Upper lobe of left lung (tissue), 6 donors: ENCODE measurements at places on chromosomes 4 and X. TPM values are rescaled to one million over a fixed set of nuclear protein-coding genes. Genes with fewer than 3 reads are reported as not detected.

Gene ZFP92
- 3.4 TPM for total RNA-seq

Gene STAP1
- total RNA-seq, result not detected

Gene NXF2B
- total RNA-seq, result not detected

Gene CT83
- not detected for total RNA-seq

Gene PDCL2
- total RNA-seq, result not detected

Gene XKRX
- 5.5 TPM for total RNA-seq

Gene PSMD10
- total RNA-seq, result 10.7 TPM

Gene GPR143
- total RNA-seq, result 2.1 TPM

Gene CNKSR2
- 4.0 TPM for total RNA-seq

Gene CYTL1
- total RNA-seq, result 3.1 TPM

Gene FAM9C
- not detected for total RNA-seq

Gene SSX2
- total RNA-seq, result not detected

Gene MAEA
- total RNA-seq, result 75.6 TPM

Gene AWAT2
- total RNA-seq, result not detected

Gene KCNE5
- 3.4 TPM for total RNA-seq

GRCh38 chr4:101280866-101281600, 66.3 kb downstream of the PPP3CA start:
- H3K4me3 ChIP-seq, result no peak overlapping the region
- no peak overlapping the region for H3K27ac ChIP-seq
- no peaks in the 10 kb centered on the region for H3K27me3 ChIP-seq
- no peak for DNase-seq

DNA sequence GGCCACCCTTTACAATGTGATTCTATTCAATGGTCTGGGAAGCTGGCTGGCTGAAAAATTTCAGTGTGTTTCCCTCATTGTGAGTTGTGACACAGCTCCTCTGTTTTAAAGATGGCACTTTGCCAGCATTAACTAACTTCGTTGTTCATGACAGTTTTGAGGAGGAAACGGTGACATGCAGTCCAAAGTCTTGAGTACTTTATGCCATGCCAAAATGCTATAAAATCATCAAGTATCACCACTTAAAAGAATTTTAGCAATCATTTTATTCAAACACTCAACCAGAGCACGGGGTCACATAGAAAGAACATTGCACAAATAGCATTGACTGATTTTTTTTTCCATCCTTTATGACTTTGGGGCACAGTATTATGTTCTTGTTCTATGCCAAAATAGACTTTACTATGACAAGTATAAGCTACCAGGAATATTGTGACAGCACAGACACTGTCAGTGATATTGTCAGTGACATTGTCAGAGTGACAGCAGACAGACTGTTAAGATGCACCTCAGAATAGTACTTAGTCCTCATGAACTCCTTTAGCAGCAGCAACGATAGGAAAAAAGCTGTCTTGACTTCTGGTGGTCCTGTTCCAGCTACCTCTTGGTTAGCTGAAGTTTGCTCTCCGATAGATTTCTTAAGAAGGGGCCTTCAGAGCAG, 46.7 kb downstream of the CXCL13 start:
- no peaks in the 10 kb centered on the region for H3K27me3 ChIP-seq
- no peaks in the 10 kb centered on the region for H3K4me1 ChIP-seq
- no peak overlapping the region for H3K27ac ChIP-seq
- no peak overlapping the region for H3K4me3 ChIP-seq

DNA sequence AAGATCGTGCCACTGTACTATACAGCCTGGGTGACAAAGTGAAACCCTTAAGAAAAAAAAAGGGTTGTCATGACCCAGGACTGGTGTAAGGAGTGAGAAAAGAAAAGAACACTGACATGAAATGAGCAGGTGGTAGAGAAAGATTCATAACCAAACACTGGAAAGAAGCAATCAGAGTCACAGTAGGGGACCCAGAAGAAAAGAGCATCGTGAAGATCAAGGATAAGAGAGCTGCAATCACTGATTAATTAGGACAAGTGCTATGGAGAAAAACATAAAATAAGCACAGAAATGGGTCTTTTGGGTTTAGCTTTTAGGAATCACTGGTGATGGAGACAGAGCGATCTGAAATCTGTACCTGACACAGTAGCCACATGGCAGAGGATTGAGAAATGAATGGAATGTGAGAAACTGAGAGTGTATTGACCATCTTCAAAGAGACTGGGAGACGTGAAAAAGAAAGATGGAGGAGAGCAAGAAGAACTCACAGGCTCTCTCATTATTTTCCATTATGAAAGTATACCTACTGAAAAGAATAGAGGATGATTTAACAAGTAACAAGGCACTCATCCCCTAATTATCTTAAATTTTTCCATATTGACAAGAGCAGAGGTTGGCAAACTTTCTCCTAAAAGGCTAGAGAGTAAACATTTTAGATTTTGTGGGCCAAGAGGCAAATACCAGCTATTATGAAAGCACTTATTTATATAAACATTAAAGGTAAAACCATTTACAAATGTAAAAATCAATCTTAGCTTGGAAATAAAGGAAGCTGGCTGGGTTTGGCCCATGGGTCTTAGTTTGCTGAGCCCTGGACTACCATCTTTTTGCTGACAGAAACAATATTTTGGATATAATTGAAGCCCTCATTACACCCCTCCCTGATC, 7.3 kb downstream of the TMEM154 start:
- H3K27me3 ChIP-seq, result no peaks in the 10 kb centered on the region
- DNase-seq, result no peak
- H3K36me3 ChIP-seq, result no peaks in the 10 kb centered on the region

GRCh38 chrX:154321594-154321993, 26.0 kb downstream of the TKTL1 start:
- H3K36me3 ChIP-seq, result no peaks in the 10 kb centered on the region
- no peak overlapping the region for H3K4me3 ChIP-seq
- DNase-seq, result no peak
- no peak overlapping the region for H3K27ac ChIP-seq

- H3K36me3 ChIP-seq, result no peaks in the 10 kb centered on the region
- DNase-seq, result no peak
- no peak overlapping the region for H3K4me3 ChIP-seq
- H3K4me1 ChIP-seq, result no peaks in the 10 kb centered on the region
- no peaks in the 10 kb centered on the region for H3K27me3 ChIP-seq
Measured at GRCh38 chrX:71953391-71953790, 42.7 kb downstream of the NHSL2 start.

- no peak overlapping the region for H3K4me3 ChIP-seq
- no peaks in the 10 kb centered on the region for H3K4me1 ChIP-seq
- no peak for DNase-seq
Measured at GRCh38 chr4:180521181-180521580, 1722.0 kb upstream of the TENM3 start.

GRCh38 chr4:123843137-123843536, 446.5 kb downstream of the SPRY1 start:
- no peaks in the 10 kb centered on the region for H3K27me3 ChIP-seq
- no peak for DNase-seq
- H3K4me3 ChIP-seq, result no peak overlapping the region
- no peaks in the 10 kb centered on the region for H3K4me1 ChIP-seq
- no peaks in the 10 kb centered on the region for H3K36me3 ChIP-seq
- no peak overlapping the region for H3K27ac ChIP-seq

- H3K27me3 ChIP-seq, result no peaks in the 10 kb centered on the region
- H3K4me3 ChIP-seq, result no peak overlapping the region
- DNase-seq, result no peak
- no peak overlapping the region for H3K27ac ChIP-seq
- no peaks in the 10 kb centered on the region for H3K4me1 ChIP-seq
Measured at GRCh38 chrX:17187136-17187756, 187.8 kb upstream of the NHS start.

DNA sequence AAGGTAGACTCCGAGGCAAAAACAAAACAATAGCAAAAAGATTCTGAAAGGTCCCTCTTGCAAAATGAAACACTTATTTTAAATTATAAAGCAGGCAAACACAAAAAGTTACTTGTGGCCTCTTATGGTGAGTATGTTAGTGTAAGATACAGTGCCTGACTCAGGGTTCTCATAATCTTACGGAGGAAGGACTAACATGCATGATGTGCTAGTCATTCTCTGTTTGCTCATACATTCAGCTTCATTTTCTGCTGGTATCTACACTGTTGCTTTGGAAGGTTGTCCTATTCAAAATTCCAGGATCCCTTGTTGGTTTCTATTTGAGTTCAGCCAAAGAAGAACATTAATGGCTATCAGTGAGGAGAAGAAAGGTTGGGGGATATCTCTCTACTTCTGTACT, 249.1 kb upstream of the FAM47A start:
- DNase-seq, result no peak
- H3K4me1 ChIP-seq, result no peaks in the 10 kb centered on the region
- no peak overlapping the region for H3K27ac ChIP-seq
- H3K27me3 ChIP-seq, result no peaks in the 10 kb centered on the region
- no peaks in the 10 kb centered on the region for H3K36me3 ChIP-seq
- H3K4me3 ChIP-seq, result no peak overlapping the region

DNA sequence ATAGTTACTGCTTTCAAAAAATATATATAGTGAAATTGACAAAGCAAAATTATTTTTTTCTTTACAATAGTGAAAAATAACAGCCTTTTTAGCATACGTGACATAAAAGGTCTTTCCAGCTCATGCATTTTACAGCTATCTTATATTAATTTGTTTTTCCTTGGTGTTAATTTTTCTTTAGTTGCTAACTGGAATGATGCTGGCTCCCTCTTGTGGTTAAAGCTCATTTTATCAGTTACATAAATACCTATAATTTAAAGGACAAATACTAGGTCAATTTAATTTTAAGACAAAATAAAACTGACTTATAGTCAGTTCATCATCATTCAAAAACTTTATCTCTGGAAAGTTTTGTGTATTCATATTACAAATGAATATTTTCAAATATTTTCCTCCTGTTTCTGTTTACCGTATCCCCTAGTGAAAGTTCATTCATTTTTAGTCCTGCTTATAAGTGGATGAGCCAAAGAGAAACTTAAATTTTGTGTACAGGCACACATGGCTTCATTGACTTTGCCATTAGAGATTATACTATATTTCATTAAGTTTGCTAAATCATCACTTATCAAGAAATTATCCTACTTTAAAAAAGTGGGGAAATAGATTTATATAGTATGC, 9.9 kb upstream of the ANAPC4 start:
- no peaks in the 10 kb centered on the region for H3K4me1 ChIP-seq
- H3K27ac ChIP-seq, result no peak overlapping the region
- H3K27me3 ChIP-seq, result no peaks in the 10 kb centered on the region

DNA sequence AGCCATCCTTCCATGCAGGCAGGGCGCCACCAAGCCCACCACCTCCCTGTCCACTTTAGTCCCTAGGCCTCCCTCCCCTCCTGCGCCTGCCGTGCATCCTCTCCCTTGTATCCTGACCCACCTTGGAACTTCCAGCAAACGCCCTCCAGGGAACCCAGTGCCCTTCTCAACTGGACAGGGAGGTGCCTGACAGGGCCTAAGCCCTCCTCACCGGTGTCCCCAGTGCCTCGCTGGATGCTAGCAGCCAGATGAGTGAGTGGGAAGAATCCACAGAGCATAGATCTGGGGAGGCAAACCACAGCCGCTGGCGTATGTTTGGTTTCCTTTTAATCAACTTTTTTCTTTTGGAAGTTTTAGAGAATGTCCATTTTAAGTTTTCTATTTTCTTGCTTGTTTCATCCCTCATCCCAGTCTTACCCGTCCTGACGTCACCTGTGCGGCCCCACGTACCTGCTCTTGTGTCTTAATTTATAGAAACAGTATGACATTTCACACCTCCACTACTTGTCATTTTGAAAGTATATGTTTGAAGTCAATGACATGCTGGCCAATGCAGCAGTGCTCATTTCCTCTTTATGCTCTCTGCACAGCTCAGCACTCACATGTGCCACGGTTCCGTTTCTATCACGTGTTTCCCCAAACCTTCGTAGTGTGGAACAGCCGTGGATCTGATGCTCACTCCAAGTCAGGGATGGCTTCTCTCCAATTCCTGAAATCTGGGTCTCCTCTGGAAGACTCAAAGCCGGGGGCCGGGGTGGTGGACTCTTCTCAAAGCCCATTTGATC, 3.4 kb upstream of the HMX1 start:
- peaks cover 5% of the 10 kb centered on the region for H3K27me3 ChIP-seq
- H3K27ac ChIP-seq, result no peak overlapping the region
- DNase-seq, result no peak
- no peak overlapping the region for H3K4me3 ChIP-seq

DNA sequence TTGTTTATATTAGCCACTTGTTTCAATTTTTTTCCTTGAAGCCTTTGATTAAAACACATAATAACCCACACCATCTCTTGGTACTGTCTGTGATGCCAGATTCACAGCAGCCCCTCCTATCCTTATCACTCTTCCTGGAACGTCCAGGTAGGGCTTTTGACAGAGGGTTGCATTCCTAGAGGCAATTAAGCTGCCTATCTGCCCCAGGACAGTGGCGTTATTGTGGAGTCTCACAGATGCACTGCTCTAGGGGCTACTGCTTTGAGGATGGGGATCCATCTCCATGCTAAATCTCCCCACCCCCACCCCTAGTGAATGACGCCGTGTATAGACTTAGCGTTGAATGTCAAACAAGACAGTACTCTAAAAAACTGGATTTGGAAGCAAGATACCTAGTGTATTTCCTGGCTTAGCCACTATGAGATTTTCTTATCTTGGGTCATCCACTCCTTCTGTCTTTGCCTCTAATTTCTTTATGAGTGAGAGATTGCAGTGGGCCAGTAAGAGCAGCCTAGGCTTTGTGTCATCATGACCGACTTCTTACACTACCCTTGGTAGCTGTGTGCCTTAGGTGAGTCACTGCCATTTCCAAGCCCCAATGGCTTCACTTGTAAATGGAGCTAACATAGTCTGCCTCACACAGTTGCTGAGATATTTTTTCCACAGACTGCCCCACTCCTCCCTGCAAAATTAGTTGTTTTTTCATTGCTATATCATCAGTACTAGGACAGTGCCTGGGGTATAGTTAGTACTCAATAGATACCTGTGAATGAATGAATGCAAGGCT, 90.9 kb downstream of the EGF start:
- H3K36me3 ChIP-seq, result no peaks in the 10 kb centered on the region
- no peaks in the 10 kb centered on the region for H3K27me3 ChIP-seq
- no peaks in the 10 kb centered on the region for H3K4me1 ChIP-seq
- no peak overlapping the region for H3K27ac ChIP-seq

GRCh38 chr4:182778222-182778982, 138.8 kb downstream of the DCTD start:
- DNase-seq, result no peak
- no peaks in the 10 kb centered on the region for H3K4me1 ChIP-seq
- no peak overlapping the region for H3K4me3 ChIP-seq
- H3K27ac ChIP-seq, result no peak overlapping the region
- H3K36me3 ChIP-seq, result no peaks in the 10 kb centered on the region
- no peaks in the 10 kb centered on the region for H3K27me3 ChIP-seq

- no peaks in the 10 kb centered on the region for H3K4me1 ChIP-seq
- H3K36me3 ChIP-seq, result peaks cover 96% of the 10 kb centered on the region
- H3K27ac ChIP-seq, result no peak overlapping the region
- no peak overlapping the region for H3K4me3 ChIP-seq
- DNase-seq, result no peak
Measured at GRCh38 chr4:25401066-25401465, 24.0 kb downstream of the ANAPC4 start.

DNA sequence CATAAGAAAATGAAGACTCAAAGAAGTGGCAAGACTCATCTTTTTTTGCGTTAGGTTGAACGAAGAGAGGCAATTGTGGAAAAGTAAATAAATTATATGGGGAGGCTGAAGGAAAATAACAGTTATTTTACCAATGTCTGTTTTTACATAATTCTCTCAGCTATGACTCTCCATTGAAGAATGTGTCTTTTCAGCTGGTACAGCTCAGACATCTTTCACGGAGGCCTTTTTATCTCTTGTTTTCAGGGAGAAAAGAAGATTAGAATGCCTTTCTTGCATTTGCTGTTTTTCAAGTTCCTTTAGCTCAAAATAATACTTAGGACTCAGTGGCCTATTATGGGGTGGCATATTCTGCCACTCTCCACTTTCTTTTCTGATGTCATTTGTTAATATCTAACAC, 153.0 kb downstream of the ADAM29 start:
- H3K4me3 ChIP-seq, result no peak overlapping the region
- H3K27ac ChIP-seq, result no peak overlapping the region
- no peak for DNase-seq
- no peaks in the 10 kb centered on the region for H3K36me3 ChIP-seq
- no peaks in the 10 kb centered on the region for H3K4me1 ChIP-seq
